Urothelium cell line (cell line): ENCODE measurements at places on chromosomes 2 and 18.

GRCh38 chr2:208192611-208193236 lies 2.9 kb upstream of the C2orf80 start:
- DNase-seq = no peak

GRCh38 chr2:67917332-67918054 lies 145.3 kb downstream of the C1D start:
- peak; percentile 72 for DNase-seq

DNA sequence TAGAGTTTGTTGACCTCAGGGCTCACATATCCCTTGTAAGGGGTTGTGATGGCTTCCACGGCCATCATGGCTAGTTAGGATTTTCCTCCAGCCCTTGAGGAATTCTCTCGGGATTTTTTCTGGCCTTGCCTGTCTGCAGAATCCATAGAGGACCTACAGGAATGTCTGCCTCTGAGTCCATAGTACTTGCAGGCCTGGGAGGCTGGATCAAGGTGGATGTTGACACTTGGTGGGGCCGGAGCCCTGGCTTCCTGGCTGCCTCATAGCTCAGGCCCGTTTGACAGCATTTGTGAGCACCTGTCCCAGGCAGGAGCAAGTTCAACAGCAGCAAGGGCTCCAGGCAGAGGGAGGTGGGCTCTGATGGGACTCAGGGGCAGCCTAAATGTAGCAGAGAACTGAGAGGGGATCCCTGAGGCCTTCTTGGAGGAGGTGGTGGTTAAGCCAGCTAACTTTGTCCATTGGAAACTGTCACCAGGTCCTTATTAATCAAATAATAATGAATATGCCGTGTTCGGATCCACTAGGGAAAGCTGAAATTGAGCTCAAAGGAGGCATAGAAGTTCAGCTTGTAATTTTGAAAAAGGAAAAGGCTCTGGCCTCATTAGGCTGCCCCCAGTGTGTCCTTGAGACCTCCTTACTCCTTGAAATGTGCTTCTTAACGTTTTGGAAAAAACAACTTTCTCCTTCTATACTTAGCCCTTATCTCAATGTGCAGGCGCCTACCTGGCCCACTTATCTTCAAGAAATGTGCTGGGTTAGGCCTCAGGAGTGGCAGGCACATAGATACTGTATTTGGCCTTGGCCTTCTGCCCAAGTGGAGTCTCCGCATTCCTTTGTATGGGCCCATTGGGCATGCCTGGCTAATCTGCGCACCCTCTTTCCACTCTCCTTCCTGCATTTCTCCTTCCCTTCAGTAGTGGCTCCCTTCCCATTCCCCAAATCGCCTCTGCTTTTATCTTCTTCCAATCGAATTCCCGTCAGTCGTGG lies 66.9 kb downstream of the HPCAL1 start:
- DNase-seq = no peak

DNA sequence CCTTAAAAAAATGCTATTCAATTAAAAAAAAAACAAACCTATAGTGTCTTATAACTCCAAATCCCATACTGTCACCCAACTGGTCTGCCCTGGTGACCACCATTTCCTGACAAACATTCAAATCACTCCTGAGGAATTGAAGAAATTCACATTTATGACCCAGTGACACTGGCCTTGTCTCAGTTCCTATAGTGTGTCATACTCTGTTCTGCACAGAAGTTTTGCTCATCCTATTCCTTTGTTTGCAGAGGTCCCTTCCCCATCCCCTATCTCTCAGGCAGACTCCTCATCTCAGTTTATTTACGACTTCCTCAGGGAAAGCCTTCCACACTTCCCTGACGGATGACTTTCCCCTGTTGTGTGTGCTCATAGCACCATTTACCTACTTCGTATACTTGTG lies 14.7 kb downstream of the ZC3H6 start:
- no peak for DNase-seq

DNA sequence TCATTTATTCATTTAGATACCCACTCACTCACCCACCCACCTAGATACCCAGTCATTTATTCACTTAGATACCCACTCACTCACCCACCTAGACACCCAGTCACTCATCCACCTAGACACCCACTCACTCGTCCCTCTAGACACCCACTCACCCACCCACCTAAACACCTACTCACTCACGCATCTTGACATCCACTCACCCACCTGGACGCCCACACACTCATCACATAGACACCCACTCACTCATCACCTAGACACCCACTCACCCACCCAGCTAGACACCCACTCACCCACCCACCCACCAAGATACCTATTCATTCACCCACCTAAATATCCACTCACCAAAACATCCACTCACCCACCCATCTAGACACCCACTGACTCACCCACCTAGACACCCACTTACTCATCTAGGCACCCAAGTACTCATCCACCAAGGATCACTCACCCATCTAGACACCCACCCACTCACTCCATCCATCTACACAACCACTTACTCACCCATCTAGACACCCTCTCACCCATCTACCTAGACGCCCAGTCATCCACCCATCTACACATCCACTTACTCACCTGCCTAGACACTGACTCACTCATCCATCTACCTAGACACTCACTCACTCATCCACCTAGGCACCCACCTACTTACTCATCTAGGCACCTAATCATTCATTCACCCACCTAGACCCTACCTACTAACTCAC lies 723.7 kb upstream of the RAB6C start:
- DNase-seq = no peak

- no peak for DNase-seq
These were observed 64.1 kb downstream of the TAF4B start for GRCh38 chr18:26290385-26290784.

GRCh38 chr18:77063260-77063659 lies 69.3 kb downstream of the MBP start:
- DNase-seq = peak; percentile 50

DNA sequence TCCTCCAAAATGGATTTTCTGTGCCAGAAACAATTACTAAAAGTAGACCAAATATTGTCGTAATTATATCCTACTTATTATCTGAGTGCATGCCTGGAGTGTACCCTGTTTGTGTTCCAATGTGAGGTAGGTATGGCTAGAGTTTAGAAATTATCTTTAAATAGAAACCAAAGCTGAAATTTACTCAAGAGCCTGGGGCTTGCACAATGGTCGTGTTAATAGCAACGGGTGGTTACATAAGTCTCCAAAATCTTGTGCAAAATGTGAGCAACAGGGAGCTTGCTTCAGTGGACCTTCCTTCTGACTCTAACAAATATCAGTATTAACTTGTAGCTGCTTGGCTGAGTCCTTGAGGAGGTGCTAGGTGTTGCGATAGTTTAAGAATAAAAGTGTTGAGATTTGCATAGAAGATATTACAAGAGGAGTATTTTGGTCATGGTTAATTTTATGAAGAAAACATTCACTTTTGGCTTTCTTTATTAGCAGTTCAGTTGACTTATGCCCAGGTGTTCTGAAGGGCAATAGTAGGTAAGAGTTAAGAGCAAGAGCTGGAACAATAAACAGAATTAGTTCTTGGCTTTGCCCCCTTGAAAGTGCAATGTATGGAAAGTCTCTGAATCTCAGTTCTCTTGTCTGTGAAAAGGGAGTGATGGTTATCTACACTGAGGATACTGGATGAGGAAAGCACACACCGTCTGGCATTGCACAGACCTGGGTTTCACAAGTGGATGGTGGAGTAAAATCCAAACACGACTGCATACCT lies 4.6 kb downstream of the CXCR4 start:
- DNase-seq = no peak

- no peak for DNase-seq
These were observed 124.3 kb upstream of the CYP26B1 start for GRCh38 chr2:72271766-72272641.

DNA sequence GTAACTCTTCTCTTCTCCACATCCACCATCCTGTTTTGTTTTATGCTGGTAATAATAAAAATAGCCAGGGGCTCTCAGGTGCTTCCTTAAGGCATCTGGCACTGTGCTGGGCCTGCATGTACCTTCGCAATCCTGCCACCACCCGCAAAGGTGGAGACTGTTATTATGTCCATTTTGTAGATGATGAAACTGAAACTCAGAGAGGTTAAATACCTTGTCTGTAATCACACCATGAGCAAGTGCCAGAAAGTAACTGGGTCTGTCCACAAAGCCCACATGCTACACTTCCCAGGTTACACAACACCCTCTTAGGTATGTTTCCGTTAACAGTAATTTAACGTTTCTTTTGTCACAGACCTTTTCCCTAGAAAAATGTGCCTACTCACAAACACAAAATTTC lies 27.0 kb downstream of the NRP2 start:
- DNase-seq = no peak

- DNase-seq = no peak
These were observed 6.9 kb downstream of the SNORC start for GRCh38 chr2:232876978-232877441.

DNA sequence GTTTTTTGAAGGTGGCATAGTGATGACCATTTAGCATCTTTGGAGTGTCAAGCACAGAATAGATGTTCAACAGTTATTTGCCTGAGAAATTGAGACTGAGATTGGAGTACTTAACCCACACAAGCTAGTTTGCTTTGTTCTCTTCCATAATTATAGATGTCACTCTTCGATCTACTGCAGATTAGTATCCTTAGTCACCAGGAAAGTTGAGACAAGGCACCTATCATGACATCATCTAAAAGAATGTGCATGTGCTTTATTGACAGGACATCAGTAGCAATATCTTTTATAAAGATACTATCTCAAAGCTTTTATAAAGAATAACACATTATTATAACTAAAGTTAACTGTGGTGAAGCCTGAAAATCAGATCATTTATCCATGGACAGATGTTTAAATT lies 6.4 kb downstream of the VRK2 start:
- DNase-seq = no peak

DNA sequence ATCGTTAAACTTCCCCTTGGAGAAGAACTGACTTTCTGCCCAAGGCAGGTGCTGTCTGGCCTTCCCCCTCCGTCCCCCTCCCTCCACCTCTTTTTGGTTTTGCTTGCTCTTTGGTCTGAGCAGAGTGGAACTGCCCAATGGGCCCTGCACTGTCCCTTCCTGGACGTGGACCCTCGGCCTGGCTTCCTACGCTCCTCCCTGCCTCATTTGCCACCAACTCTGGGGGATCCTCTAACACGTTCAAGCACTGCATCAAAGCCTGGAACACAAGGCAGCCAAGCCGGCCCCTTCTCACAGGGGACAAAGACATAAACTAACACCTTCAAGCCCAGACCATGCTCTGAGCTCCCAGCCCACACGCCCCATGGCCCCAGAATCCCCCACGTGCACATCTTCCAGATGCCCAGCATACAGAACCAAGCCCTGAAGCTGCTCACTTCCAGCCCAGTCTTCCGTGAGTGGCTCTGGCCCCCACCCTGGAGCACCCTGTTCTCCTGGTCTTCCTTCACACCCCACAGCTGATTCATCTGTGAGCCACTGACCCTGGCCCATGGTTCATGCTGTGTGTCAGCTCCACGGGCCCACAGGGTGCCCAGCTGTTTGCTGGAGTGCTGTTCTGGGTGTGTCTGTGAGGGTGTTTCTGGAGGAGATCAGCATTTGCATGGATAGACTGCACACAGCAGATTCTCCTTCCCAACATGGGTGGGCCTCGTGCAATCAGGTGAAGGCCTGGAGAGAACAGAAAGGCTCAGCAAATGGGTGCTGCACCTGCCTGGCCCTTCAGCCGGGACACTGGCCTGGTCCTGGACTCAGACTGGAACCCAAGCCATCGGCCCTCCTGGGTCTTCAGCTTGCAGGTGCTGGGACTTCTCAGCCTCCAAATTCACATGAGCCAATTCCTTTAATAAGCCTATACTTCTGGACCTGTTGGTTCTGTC lies 247.1 kb upstream of the SALL3 start:
- no peak for DNase-seq

DNA sequence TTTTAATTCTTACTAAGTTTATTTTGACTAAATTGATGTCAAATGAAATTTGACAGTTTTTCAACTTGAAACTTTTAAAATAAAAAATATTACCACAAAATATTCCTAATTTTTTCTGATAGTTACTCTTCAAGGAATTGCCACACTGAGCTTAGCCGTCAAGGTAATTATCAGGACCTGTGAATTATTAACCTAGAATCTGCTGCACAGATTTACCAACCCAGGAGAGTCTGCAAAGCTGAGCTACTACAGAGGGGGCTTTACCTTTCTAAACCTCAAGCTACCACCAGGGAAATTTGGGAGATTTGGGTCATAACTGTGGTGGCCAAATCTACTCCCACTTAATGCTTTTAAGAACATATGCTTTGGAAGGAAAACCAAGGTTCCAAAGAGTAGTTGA lies 324.6 kb downstream of the CCDC178 start:
- DNase-seq = no peak

DNA sequence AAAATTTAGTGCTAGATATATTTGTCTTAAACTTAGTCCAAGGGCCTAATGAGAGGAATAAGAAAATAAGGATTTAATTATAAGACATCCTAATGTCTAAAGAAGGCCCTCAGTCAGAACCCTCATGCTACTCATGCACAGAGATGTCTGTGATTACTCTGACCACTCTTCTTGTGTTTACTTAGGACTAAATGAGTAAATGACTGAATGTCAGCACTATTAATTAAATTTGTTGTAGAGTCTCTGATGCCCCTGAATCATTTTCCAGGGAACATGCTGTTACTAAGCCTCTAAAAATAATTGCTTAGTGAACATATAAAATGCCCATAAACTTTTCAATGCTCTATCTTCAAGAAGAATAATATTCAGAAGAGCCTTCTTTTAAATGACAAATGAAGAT lies 32.4 kb downstream of the GULP1 start:
- no peak for DNase-seq

- no peak for DNase-seq
These were observed 12.8 kb downstream of the FARSB start for GRCh38 chr2:222643134-222643533.

DNA sequence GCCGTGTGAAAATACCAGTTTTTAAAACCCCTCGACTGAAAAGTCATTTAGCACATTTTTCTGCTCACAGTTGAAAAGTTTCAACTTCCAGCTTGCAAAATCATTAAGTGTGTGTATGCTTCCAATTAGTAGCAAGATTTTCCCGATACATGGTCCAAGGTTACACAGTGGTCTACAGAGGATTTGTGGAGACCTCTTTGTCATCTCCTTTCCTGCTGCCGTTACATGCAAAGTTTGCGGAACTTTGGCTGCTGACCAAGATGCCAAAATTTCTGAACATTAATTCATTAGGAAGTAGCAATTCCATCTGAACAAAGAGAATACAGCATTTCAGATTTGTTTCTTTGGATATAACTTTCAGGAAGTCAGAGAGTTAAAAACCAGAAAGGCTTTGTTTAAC lies 474.6 kb downstream of the PLCL1 start:
- no peak for DNase-seq

GRCh38 chr2:172270278-172271079 lies 156.9 kb upstream of the ITGA6 start:
- no peak for DNase-seq
